GM13977 (cell line): ENCODE measurements at places on chromosomes 5 and 9.

DNA sequence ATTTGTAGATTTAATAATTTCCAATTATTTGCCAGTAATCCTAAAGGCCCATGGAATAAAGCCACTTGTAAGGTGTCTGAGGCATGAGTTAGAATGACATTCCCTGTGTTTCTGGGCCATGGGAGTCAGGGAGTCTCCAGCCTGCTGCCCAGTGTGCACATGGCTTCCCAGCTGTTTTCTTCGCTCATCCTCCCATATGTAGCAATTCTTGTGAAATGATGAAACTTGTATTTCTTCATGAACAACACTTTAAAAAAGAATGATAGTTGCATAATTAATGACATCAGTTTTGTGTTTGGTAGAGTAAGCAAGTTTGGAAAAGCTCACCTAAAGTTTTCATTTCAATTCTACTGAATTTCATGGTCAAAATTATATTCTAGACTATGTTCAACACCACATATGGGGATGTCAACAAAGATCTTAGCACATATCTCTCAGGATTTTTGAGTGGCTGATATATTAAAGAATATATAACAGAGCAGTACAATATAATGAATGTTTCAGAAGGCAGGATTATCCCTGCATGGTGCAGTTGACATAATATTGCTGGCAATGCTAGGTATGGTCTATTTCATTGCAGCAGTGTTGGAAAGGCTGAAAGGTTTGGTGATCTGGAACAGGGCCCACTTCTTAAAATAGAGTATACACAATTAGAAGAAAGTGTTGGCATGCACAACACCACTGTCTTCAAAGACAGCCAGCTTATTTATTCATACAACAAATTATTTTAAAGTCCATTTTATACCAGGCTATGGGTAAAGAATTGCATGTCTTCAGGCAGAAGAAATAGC lies 44.7 kb downstream of the GRIN3A start:
- DNase-seq = no peak

DNA sequence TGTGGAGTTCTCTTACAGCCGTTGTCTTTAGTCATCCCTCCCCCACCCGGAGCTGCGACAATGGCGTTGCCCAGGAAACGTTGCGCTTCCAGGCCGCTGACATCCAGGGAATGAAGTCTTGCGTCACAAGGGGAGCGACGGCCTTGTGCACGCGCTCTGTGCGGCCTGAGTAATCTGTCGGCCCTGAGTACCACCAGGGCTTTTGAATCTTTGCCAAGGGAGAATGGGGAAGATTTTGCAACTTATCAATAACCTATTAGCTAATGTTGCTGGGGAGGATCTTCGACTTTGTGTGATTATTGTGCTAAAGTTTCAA lies at the start of gene SOX30:
Gene SOX30, minus strand, starts transcription at position 62 of the 316 bp plus-strand sequence. CDS start 360 bp downstream, outside the sequence.
- no peak for DNase-seq

- DNase-seq = no peak
These were observed 14.9 kb upstream of the TMEM252 start for GRCh38 chr9:68555437-68556150.

DNA sequence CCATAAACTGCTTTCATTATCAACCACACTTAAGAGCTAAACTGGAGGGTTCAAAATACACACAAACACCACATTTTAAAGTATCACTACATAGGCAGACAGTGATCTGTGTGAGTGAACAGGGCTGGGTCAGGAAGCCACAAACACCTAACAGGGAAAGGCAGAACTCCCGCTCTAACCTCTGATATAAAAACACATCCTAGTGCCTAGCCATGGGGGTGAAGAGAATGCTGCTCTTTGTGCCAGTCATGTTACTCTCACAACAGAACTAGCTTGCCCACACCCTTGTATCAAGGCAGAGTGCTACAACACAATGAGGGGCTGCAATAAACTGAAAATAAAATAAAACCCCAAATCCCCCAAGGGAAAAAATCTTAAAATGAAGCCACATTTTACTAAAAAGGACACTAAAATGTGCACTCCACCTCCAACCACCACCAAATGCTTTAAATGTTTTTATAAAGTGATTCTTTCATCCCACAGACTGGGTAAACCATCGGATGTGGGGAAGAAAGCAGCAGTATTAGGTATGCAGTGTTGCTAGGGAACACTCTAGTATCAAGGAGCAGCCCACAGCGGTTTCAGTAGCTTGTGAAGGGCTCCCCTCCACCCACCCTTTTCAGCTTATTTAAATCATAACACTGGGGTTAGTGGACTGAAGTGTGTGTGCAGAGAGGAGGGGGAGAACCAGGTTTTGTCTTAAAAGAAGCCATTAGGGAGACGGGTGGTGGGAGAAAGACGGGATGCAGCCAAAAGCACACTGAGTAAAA lies 64.5 kb downstream of the TMEM161B start:
- DNase-seq = no peak

DNA sequence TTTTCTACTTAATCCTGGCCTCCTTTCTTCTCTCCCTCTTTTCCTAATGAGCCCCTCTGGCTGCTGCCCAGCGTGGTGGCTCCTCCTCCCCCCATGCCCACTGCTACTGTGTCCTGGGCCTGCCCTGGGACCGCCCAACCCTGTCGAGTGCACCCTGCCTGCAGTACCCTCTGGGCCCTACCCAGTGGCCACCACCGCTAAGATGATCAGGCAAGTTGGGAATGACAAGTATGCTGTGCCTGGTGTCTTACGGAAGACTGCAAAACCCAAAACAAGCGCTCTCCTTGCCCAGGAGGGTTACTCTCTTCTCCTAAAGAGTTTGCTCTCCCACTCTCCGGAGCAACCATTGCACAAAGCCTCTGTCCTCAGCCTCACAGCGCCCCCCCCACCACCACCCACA lies 273.7 kb downstream of the SYK start:
- DNase-seq = no peak

GRCh38 chr9:131784748-131785501 lies 45.0 kb upstream of the RAPGEF1 start:
- no peak for DNase-seq

GRCh38 chr9:86488794-86489193 lies 134.6 kb upstream of the TUT7 start:
- no peak for DNase-seq

GRCh38 chr5:124743602-124744169 lies 2.8 kb downstream of the ZNF608 start:
- no peak for DNase-seq

GRCh38 chr5:17224858-17225511 lies 7.6 kb downstream of the BASP1 start:
- DNase-seq = peak; percentile 38

DNA sequence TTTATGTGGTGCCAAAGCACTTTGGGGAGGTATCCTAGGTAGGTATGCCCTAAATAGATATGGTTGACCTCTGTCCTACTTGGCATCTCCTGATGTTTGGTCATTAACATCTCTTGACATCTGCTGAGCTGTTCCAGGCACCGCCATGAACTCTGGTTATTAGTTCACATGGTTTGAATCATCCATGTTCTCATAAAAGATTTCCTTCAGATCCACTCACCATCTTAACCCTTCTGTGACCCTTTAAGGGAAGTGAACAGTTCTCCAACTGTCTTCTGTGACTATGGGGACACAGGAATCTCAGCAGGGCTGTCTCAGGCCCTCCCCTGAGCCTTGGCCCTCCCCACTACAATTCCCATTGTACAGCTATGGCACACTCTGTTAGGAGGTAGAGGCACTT lies 167.7 kb downstream of the CDH6 start:
- DNase-seq = no peak

- no peak for DNase-seq
These were observed 20.8 kb upstream of the TCERG1 start for GRCh38 chr5:146426305-146426704.

DNA sequence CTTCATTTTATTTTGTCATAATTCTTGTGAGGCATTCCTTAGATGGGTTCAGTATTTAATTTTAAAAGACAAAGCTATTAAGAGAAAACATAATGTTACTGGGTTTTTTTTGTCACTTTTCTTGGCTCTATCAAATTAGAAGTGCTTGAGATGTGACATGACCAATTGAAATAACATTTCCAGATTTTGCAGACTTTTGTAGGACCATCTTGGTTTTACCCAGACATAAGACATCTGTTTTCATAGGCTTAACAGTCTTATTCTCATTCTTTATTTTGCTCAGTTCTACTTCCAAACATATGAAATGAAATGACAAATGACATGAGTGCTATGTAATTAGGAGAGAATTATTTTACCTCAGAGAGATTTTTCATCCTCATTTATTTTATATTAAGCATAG lies 19.6 kb downstream of the GPR21 start:
- DNase-seq = no peak

- peak; percentile 59 for DNase-seq
These were observed 4.6 kb upstream of the UGCG start for GRCh38 chr9:111891910-111892499.

DNA sequence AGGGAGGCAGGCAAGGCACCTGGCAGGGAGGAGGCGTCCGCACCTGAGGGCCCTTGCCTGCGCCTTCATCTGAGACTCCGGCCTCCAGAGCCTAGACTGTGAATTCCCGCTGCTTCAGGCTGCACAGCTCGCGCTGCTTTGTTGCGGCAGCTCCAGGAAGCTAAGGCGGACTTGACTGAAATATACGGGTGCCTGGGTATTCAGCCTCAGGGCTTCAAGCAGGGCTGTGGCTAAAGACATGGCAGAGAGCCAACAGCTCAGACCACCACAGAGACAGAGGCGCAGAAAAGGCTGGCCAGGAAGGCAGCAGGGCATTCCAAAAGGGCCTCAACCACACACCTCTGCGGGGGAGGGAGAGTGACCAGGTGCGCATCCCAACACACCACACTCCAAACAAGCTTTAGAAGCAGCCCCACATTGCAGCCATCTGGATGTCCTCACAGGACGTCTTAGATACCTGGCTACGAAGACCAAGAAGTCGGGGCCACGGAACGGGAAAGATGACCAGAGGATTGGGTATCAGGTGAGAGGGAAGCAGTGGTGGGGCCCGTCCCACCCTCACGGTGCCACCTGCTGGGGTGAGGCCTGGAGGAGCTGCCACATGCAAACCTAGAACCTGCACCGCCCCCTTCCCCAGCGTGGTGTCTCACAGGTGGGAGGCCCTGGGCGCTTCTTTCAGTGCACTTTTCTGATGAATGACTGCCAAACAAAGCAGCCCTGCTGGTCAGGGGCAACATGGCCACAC lies 1.7 kb upstream of the DPH7 start:
- no peak for DNase-seq

DNA sequence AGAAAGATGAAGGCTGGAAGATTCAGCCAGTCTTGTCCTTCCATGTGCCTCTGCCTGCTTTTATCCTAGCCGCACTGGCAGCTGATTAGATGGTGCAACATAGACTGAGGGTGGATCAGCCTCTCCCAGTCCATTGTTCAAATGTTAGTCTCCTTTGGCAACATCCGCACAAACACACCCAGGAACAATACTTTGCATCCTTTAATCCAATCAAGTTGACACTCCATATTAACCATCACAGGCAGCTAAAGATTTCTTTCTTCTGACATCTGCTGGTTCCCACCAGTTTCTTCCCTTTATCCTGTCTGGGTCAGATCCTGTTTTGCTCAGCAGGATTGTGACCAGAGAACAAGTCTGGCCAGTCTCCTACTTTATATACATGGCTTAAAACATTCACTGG lies 276.5 kb upstream of the TYRP1 start:
- DNase-seq = no peak

- no peak for DNase-seq
These were observed 125.0 kb downstream of the ADAMTSL1 start for GRCh38 chr9:18598969-18599368.

DNA sequence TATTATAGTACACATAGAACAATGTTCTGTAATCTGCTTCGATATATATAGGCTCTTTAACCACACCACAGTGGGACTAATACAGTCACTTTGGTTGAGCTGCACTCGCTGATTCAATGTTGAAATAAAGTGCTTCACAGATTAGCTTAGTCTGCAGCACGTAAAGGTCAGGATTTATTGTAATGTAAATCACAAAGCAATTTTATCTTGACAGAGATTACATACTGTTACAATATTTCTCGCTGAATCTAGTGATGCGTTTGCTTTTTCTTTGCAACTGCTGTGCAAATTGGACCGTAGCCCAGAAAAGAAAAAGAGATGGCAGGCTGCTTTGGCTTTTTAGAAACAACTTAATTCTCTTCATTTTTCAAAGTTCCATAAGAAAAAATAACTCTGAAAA lies 52.9 kb downstream of the CETN3 start:
- no peak for DNase-seq

- DNase-seq = no peak
These were observed 2.8 kb downstream of the CMBL start for GRCh38 chr5:10304932-10305331.

- no peak for DNase-seq
These were observed 352.5 kb upstream of the CYLC2 start for GRCh38 chr9:102642651-102643050.

DNA sequence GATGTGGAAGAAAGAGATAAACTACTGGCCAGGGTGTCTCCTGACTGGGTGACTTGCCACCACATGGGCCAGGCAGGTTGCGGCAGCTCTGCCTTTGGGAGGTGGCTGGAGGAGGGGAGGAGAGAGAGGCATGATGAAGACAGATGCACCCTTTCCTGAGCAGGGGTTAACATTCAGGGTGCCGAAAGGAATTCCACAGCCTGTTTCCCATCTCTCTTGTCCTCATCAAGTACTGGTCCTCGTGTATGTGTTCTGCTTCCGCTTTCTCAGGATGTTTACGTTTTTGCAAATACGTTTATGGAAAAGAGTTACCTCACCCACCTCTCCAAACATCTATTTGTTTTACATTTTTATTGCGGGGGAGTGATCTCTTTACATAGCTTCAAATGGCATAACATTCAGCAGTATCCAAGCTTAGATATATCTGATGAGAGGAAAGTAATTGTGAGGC lies 73.4 kb downstream of the C9orf85 start:
- no peak for DNase-seq

- no peak for DNase-seq
These were observed 244.2 kb upstream of the PIK3R1 start for GRCh38 chr5:67971223-67971830.

GRCh38 chr9:92608909-92609445 lies 61.0 kb downstream of the IPPK start:
- no peak for DNase-seq

GRCh38 chr9:128142061-128142460 lies 7.2 kb upstream of the LCN2 start:
- no peak for DNase-seq

- DNase-seq = peak; percentile 71
These were observed 100.1 kb downstream of the KCNIP1 start for GRCh38 chr5:170603578-170604565.

- DNase-seq = no peak
These were observed 9.4 kb upstream of the EFNA5 start for GRCh38 chr5:107680099-107680498.

DNA sequence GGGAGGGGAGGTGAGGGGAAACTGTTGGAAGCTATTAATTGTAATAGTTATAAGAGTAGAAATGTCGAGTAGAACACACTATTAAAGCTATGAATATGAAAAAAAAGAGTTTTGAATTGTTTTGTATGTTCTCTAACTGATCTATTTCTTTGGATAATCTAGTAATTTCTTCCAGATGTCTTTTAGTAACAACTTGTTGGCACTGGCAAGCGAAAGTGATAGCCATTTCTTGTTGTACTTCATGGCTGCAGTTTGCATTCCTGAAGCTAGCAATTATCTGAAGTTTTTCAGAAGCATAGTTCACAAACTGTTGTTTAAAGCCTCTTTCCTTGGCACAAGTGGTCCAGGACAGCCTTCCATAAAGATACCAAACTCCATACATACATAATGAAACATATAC lies 49.4 kb upstream of the SPATA31C2 start:
- DNase-seq = no peak

- no peak for DNase-seq
These were observed 356.9 kb downstream of the SLIT3 start for GRCh38 chr5:168944004-168944403.

GRCh38 chr5:134245101-134245604 lies 19.3 kb upstream of the PPP2CA start:
- no peak for DNase-seq

GRCh38 chr9:91677331-91677730 lies 253.7 kb upstream of the NFIL3 start:
- no peak for DNase-seq

GRCh38 chr5:168683247-168683926 lies 104.2 kb upstream of the PANK3 start:
- DNase-seq = no peak
